ENCODE measurements at places on chromosomes 6 and 20. TPM values are rescaled to one million over a fixed set of nuclear protein-coding genes. Genes with fewer than 3 reads are reported as not detected.

The IP6K3 gene
- 4.6 TPM for total RNA-seq

The BACH2 gene
- 4.9 TPM for total RNA-seq

The EDN1 gene
- total RNA-seq, result 18.8 TPM

DNA sequence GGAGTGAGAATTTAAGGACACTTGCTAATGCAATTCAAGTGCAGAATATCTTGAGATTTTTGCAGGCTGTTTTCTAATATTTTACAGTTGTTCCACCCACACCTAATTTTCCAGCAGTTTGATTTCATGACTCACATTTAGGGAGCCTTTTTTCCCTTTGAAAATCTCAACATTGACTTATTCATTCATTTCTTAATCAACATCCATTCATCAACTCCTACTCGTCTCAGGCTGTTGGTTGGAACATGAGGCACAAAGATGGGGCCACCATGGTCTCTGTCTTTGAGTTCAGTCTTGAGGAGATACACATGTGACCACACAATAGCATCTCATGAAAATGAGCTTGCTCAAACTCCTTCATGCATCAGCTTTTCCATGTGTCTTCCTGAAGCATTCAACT, 135.6 kb downstream of the UNC5CL start:
- DNase-seq, result no peak

GRCh38 chr6:169082093-169082492, 171.6 kb downstream of the THBS2 start:
- no peak for DNase-seq
